Epithelial cell of proximal tubule (primary cell): ENCODE measurements at places on chromosomes 5 and 9. TPM values are rescaled to one million over a fixed set of nuclear protein-coding genes. Genes with fewer than 3 reads are reported as not detected.
A peak's percentile ranks its signal among the peaks of the same experiment; 100 is the strongest.

DNA sequence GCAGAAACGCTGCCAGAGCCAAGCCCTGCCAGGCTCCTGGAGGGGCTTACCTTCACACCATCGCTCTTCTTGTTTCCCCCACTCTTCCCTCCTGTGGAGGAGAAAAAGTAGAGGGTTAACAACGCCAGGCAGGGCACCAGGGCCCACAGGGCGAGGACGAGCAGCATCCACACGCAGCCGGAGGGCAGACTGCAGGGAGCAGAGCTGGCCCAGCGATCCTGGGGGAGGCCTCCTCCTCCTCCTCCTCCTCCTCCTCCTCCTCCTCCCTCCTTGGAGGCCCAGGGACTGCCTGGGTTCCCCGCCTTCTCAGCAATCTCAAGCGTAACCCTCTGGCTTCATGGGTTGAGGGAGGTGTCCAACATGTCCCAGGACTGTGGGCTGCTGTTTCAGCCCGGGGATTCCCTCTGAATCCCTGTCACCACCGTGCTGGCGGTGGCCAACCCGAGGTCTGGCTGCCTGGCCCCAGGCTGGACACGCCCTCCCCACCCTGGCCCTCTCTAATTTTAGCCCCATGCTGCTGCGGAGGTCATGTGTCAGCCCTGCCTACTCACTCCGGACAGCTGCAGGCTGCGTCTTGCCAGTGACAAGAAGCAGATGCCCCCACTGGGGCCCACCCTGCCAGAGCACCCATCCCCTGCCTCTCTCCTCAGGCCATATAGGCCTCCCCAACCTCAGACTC is 44.3 kb downstream of the CAMK2A start:
- DNase-seq = no peak

- DNase-seq = no peak
These were observed 2.5 kb downstream of the PTPDC1 start for GRCh38 chr9:94086486-94087345.

DNA sequence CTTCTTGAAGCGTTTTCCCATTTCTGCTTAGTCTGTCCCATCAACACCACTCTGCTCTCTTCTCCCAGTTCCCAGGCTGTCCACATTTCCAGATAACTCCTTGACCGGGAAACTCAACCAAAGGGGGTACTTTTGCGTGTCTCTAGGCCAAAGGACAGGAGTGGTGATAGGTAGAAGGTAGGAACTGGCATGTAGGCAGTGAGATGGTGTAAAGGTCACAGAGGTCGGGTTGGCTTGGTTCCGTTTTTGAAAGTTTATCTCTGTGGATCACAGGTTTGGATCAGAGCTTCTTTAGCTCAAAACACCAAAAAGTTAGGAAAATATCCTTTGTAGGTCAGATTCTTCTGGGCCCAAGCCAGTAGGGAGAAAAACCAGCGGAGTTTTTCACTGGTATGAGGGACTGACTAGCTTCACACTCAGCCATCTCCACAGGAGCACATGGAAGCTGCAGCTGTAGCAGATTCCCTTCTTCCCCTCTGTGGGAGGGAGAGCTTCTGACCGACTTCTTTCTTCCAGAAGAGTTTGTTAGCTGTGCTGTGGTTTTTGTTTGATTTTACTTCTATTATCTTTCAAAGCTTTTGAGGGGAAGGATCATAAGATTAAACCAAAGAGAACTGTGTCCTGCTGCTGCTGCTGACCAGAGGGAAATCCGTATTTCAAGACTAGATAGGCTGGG is 98.4 kb upstream of the DMRT1 start:
- no peak for DNase-seq

DNA sequence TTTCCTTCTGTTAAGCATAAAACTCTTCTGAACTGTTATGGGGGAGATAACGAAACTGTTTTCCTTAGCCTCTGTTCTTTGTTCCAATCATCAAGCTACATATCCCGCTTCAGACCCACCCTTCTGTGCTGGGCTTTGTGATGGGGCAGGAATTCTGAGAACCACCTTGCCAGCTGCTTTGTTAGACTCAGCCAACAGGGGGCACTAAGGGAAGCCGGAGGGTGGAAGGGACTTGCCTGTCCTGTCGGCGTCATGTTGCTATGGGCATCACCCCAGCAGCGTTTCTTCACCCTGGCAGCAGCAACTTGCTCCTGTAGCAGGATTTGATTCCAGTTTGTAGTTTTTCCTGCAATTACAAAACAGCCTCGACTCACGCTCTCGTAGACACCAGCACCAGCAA is 169.1 kb downstream of the CAAP1 start:
- DNase-seq = no peak

DNA sequence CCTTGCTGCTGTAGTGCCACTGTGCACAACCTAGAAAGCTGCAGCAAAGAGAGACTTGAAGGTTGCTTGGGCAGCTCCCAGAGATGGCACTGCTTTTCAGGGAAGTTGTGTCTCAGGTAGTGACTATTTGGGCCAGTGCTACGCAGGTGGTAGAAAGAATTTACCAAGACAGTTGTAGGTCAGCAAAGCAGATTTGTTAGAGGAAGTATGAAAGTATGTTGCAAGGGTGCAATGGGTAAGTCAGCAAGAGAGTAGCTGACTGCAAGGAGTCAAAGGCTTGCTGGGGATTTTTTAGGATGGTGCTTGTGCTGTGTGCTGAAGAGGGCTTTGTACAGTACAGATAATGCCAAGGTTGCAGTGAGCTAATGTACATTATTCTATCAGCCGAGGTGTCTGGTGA is 33.5 kb upstream of the SPARC start:
- DNase-seq = no peak

DNA sequence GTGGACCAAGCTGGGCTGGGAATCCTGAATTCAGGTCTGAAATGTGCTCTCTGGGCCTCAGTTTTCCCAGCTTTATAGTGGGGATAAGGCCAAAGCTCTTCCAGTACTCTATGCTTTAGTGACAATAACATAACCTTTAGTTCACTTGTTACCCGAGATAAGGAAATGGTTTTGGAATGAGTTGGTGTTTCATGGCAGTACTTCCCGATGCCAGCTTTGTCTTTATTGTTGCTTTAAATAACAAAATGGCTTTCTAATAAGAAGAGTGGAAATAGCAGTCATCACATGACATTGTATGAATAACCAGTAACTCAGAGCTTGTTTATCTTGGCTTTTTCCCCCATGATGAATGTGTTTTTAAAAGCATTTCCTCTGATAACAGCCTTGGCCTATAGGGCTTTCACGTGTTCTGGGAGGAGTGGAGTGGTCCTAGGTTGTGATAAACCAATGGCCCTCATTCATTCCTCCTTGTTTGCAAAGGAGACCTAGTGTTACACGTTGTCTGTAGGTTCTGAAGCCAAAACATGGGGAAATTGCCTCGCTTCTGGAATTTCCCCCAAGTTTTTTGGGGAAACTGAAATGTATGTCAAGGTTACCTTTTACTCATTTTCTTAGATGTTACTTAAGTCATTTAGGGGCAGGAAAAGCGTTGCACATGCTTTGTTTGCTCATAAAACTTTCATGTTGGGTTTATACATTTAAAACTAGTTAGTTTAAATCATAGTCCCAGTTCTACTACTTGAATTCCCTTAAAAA is 53.7 kb downstream of the ZNF618 start:
- no peak for DNase-seq

PSMB7 gene
- total RNA-seq = 193 and 348 TPM in 2 replicates

- no peak for DNase-seq
These were observed 381.4 kb downstream of the GADD45G start for GRCh38 chr9:89986190-89986589.

GRCh38 chr5:39998518-39998917 is 573.7 kb upstream of the DAB2 start:
- no peak for DNase-seq

DNA sequence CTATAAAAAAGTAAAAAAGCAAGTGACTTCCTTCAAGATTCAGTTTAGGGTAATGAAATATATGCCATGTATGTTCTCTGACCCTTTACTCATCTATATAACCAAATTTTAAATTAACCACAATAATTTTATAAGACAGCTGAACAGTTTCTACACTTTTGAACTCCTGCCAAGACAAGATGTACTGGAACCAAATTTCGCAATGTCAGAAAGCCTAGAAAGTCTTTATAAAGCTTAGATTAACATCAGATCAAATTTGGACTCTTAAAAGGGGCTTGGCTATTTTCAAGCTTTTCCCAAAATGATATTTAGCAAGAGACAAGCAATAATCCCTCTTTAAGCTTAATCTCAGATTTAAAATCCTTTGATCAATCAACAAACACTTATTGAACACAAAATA is 362.6 kb downstream of the PTPRD start:
- no peak for DNase-seq

GRCh38 chr5:168332042-168332441 is 40.6 kb downstream of the WWC1 start:
- DNase-seq = no peak

CDKN2AIPNL gene
- total RNA-seq = 28.5 and 58.7 TPM in 2 replicates

C9orf153 gene
- not detected in 2 replicates for total RNA-seq

- no peak for DNase-seq
These were observed 26.9 kb upstream of the SH3PXD2B start for GRCh38 chr5:172481011-172481800.

ZNF622 gene
- total RNA-seq = 43.3 and 47.2 TPM in 2 replicates

GRCh38 chr9:77597057-77597456 is 51.1 kb downstream of the GNA14 start:
- no peak for DNase-seq

DNA sequence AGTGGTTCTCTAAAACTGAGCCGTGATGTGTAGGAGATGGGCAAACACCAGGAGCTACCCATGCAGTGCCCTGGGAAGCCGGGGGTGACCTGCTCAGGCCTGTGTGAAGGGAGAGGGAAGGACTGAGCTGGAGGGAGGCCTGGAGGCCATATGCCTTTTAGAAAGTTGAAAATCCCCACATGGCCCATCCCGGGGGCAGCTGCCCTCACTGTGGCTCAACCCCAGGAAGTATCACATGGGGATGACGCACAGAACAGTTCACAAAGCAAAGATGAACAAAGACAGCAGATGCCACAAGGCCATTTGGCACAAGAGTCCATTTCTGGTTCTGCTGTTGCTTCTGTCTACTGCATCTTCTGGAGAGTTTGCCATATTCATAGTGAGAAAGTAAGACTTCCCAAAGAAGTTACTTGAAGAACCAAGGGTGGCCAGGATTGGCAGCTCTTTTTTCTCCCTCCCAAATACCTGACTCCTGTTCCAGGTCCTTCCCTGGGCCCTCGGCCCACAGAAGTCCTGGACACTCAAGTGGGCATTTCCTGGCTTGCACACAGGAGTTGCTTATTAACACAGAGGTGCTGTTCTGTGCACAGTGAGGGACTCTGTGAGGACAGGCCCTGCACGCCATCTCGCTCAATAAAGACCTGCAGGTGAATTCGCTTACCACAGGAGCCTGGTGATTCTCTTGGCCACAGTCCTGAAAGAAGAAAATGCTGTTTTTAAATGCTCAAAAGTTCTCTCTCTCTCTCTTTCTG is 25.1 kb downstream of the ACSL6 start:
- no peak for DNase-seq

DNA sequence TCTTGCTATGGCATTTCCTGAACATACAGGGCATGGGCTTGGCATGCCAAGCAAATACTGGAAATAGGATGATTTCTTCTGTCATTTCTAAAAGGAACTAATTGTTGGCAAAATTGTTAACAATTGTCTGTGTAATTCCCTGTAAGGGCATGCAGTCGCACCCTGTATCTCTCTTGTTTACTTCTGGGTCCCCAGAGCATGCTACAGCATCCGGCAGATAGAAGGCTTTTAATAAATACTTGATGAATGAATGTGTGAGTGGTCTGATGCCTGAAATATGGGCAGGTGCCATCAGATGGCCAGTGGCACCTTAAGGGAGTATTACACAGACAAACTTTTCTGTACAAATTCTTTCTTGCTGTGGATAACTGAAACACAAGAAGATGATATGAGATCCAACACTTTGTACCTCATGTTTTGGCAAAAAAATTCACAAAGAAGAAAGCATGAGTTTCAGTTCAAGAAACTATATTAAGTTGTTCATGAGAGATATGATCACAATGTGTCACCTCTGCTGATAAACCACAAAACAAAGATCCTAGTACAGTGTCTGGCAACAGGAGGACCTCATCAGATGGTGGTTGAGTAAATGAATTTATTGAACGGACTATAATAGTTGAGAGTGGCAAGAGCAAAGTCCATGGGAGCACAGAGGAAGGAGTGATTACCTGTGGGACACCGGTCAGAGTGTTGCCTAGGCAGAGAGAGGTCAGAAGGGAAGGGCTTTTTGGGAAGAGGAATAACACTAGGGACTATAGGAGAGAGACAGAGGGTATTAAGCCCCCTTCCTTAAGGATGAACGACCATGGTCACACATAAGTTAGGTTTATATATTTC is 194.2 kb downstream of the ATP10B start:
- no peak for DNase-seq

- DNase-seq = no peak
These were observed 575.2 kb upstream of the ZNF608 start for GRCh38 chr5:125321654-125322053.

GRCh38 chr9:121073038-121073437 is 1.7 kb upstream of the CNTRL start:
- no peak for DNase-seq

GRCh38 chr9:111429175-111429574 is 55.0 kb downstream of the ECPAS start:
- no peak for DNase-seq

ELOVL7 gene
- 6.3 and 7.5 TPM in 2 replicates for total RNA-seq

GRCh38 chr5:167790462-167791260 is 500.8 kb upstream of the WWC1 start:
- DNase-seq = no peak

DNA sequence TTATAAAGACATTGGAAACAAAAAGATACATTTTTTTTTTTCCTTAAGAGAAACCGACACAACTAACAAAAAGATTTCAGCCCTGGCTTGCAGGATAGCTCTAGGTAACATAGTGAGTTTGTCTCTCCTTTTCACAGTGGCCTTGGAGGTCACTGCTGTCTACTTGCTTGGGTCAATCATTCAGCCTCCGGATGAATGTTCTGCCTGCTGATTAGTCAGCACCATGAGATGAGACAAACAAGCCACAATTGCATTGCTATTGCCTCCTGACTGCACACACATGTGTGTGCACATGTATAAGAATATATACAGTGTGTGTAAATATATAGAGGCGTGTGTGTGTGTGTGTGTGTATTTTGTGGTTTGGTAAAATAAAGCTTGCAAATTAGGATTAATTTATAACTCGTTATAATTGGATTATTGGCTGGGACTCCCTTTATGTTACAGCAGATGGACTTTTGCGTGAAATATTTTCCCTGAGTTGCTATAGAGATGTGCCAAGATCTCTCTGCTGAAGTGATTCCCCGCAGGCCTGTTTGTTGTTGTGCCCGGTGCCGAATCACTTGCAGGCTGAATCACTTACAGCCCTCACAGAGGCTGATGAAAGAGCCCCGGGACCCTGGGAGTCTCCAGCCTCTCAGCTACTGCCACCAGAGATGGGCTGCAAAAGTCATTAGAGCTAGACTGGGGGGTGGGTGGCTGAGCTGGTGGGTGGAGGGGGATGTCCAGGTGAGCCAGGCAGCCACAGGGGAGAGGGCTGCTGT is 161.2 kb downstream of the FGF18 start:
- DNase-seq = peak; percentile 15
